ENCODE measurements at places on chromosomes 6 and 20. TPM values are rescaled to one million over a fixed set of nuclear protein-coding genes. Genes with fewer than 3 reads are reported as not detected.

Gene PPP1R16B
- 6.5 TPM for total RNA-seq

Gene CRISP3
- not detected for total RNA-seq

Gene OTOR
- not detected for total RNA-seq

Gene ZNF831
- 1.7 TPM for total RNA-seq

Gene ZC3H12D
- 7.8 TPM for total RNA-seq

Gene TCF21
- 3.0 TPM for total RNA-seq

Gene HLA-DRA
- total RNA-seq = 966 TPM

Gene KIAA1755
- total RNA-seq = 3.2 TPM

Gene GLP1R
- not detected for total RNA-seq

Gene PRKN
- 9.2 TPM for total RNA-seq

Gene FOXS1
- total RNA-seq = not detected

Gene LST1
- total RNA-seq = 2.5 TPM

Gene TMEM200A
- total RNA-seq = 3.4 TPM

GRCh38 chr6:170372380-170373325 is 66.1 kb downstream of the FAM120B start:
- DNase-seq = no peak

- no peak for DNase-seq
These were observed 61.7 kb downstream of the MRPL14 start for GRCh38 chr6:44065443-44066140.

GRCh38 chr6:47135772-47136171 is 93.6 kb upstream of the ADGRF1 start:
- no peak for DNase-seq

- no peak for DNase-seq
These were observed 161.4 kb downstream of the DNAH8 start for GRCh38 chr6:38876475-38876874.

GRCh38 chr6:13229205-13230085 is 98.9 kb downstream of the TBC1D7 start:
- peak; percentile 58 for DNase-seq

DNA sequence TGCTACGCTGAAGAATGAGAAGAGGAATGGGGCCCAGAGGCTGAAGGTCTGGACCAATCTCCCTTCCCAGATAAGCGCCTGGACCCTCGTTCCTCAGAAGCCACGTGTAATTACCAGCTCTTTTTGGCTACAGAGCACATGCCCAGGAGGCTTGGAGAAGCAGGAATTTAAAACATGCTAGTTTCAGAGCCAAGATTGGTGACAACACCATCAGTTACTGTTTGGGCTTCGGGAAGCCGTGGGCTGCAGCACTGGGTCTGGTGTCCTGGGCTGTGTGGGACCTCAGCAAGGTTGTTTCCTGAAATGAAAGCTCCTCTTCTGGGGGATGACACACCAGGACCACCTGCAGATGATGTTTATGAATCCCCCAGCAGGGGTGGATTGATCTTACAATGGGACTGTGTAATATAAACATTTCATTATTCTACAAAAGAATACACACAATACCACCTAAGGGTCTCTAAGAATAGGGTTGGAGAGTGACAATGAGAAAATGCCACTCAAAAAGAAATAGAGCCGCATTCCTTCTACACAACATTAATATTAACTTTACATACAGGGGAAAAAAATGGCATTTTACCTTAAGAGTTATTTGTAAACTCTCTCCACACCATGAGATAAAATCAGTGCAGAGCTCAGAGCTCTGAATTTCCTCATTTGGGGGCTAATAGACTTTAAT is 207.8 kb upstream of the FOXQ1 start:
- DNase-seq = no peak

GRCh38 chr6:30782425-30783014 is 38.2 kb upstream of the IER3 start:
- no peak for DNase-seq

DNA sequence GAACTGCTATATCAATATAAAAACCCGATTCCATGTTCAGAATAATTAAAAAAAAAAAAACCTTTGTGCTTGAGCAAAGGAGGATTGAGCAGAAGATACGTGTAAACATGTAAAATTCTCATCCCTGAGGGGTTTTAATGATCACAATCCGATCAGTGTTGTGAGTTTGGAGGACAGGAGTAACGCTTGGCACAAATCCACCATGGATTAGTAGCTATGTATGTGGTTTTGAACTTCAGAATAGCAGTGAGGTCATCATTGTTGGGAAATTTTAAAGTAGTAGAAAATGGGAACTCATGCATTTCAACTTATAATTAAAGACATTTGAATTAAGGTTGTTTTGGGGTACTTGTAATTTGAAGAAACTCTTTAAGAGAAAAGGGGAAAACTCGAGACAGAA is 203.2 kb downstream of the RPS12 start:
- no peak for DNase-seq

DNA sequence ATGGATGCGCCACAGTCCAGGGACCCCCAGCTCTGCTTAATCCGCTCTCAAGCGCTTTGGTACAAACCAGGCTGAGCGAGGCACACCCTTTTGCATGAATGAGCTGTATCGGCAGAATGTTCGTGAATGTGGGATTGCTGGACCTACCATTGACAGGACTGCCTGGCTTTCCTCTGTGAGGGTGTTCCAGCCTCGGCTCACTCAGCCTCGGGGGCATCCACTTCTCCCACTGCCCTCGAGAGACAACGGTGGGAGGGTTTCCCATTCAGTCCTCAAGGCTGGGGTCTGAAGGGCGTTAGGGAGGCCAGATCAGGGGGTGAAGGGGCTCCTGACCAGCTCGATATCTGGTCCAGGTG is 17.4 kb downstream of the MDFI start:
- DNase-seq = no peak

DNA sequence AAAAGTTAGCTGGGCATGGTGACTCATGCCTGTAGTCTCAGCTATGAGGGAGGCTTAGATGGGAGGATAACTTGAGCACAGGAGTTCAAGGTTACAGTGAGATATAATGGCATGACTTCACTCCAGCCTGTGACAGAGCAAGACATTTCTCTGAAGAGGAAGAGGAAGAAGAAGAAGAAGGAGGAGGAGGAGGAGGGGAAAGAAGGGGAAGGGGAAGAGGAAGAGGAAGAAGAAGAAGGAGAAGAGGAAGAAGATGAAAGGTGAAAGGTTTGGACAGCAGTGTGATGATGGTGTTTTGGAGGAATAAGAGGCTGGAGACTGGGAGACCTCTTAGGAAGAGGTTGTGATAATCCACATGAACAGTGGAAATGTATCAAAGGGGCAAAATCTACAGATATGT is 410.7 kb upstream of the JAG1 start:
- DNase-seq = no peak

DNA sequence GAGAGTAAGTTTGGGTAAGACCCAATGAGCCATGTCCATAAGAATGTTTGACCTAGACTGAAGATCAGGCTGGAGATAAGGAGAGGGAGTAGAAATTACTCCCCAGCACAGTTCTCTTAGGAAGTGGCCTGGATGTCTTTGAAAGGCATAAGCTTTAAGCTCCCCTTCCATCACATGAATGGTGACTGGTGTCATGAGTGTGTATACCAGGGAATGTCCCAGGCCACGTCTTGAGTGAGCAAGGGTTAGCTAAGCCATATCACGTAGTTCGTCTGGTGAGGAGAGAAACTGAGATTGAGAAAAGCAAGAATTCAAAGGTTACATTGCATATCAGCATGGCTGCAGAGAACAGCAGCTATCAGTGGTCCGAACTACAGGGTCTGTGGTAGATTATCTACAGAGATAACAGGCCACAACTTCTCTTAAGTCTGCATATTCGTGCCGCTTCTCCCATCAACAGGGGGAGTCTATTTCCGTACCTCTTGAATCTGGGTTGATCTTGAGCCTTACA is 60.1 kb upstream of the BMP2 start:
- DNase-seq = no peak

DNA sequence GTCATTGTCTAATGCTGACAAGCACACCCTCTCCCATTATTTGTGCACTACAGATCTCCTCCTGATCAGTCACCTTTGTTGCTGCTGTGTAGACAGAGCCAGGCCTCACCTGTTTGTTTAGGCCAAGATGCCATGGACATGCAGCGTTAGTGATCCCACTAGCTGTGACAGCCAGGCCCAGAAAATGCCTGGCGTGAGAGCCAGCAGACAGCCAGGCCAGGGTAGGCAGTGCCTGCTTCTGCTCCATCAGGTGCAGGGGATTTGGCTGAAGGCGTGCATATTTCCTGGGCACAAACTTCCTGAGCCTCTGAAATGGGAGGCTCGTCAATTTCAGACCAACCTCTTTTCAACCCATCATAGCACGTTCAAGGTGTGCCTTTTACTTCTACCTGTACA is 27.3 kb downstream of the MANBAL start:
- no peak for DNase-seq

DNA sequence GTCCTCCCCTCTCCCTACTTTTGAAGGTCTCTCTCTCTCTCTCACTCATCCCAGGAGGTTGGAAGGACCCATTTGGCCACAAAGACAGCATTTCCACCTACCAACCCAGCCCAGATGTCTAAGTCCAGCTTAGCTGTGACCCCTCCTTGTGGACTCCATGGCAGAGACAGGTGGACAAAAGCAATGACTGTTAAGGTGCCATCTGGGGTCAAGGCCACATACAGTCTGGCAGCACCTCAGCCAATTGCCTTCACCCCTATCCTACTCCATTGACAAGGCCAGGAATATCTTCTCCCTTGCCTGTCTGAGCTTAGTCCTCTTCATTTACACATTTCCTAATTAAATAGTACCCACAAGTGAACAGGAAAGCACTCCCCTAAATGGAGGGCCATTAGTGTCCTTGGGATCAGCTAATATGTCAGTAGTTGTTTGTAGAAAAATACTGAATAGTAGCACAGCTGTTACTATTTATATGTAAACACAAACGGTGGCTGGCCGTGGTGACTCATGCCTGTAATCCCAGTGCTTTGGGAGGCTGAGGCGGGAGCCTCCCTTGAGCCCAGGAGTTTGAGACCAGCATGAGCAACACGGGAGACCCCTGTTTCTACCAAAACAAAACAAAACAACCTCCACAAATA is 28.8 kb downstream of the GCM1 start:
- no peak for DNase-seq

DNA sequence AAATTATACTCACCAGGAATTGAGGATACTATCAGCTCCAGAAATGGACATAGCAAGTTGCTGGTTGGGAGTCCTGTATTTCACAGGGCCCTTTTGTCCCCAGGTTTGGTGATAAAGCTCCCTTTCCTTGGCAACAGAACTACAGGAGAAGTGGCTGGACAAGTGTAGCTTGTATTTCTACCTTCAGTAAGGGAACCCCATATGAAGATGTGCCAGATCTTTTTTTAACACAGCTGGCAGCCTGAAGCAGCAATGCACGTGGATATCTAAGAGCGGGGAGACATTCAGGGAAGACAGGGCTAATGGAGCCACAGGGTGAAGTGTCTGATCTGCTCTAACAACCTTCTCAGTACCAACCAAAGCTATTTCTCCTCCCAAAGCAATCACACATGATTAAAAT is 373.9 kb upstream of the ID4 start:
- DNase-seq = no peak

DNA sequence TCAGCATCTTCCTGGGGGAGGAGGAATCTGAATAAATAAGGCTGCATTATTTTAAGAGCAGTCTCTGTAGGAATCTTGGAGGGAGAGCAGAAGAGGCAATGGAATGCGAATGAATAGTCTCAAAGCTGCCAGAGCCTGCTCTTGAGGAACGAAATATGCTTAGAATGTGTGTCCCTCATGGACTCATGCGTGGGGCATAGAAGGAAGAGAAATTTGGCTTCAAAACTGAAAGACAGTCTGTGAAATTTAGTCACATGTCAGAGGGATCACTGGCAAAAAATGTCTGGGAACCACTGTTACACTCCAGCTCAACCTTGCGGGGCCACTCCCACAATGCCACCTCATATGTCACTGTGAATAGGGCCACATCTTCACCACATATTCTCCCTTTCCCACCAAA is 95.5 kb downstream of the GJA10 start:
- no peak for DNase-seq

GRCh38 chr6:165119231-165120020 is 190.0 kb downstream of the C6orf118 start:
- no peak for DNase-seq

GRCh38 chr6:90425161-90425641 is 128.6 kb upstream of the BACH2 start:
- no peak for DNase-seq

DNA sequence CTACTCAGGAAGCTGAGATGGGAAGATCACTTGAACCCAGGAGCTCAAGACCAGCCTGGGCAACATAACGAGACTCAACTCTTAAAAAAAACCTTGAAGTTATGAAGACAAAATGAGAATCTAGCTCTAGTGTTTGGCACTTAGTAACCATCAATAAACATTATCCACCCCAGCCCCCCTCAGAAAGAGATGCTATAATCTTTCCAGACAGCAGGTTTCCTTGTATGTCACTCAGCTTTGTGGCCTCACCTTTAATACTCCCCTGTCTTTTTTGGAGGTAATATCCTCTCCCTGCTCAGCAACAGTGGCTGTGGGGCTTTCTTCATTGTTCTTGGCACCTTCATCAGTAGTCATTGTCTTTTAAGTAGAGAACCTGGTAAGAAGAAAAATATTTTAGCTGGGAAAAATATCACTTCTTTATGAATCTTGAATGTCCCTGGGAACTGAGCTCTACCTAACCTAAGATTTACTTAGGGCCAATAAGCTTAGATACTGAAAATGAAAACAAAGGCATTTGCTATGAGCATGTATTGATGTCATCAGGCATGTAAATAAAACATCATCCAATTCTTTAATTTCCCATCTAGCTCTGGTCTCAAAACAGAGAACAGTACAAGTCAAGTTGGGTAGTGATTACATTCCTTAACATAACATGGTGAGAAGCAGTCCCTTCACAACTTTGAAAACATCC is 46.1 kb downstream of the FKBP5 start:
- no peak for DNase-seq

DNA sequence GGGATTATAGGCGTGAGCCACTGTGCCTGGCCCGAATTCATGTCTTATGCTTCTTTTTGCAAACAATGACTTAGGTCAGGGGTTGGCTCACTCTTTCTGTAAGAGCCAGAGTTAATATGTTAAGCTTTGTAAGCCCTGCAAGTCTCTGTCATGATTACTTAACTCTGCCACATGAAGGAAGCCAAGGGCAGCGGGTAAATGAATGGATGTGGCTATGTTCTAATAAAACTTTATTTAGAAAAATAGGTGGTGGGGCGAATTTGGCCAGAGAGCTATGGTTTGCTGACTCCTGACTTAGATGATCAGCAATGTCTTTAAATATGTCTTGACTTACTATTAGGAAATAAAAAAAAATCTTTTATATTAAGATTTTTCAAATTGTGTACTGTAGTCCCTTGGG is 114.9 kb upstream of the ZFP64 start:
- no peak for DNase-seq

DNA sequence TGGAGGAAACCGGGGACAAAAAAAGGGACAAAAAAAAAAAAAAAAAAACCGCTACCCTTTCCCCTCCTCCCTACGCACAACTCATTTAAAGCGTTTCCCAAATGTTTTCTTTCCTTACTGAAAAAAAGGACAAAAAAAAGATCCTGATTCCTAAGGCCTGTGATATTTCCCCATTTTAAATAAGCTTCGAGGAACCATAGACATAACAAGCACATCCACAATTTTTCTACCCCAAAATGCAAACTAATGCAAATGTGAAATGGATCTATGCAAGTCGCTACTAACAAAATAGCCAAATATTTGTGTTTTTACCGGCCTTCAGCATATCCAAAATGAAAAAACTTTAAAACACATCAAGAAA is 1.4 kb upstream of the ZNF217 start:
- no peak for DNase-seq

- no peak for DNase-seq
These were observed 63.2 kb downstream of the HIVEP2 start for GRCh38 chr6:142881761-142882160.

All from Peyer's patch (tissue), 4 donors.